EH (cell line): ENCODE measurements at places on chromosomes 7 and 10.
A peak's percentile ranks its signal among the peaks of the same experiment; 100 is the strongest.

DNA sequence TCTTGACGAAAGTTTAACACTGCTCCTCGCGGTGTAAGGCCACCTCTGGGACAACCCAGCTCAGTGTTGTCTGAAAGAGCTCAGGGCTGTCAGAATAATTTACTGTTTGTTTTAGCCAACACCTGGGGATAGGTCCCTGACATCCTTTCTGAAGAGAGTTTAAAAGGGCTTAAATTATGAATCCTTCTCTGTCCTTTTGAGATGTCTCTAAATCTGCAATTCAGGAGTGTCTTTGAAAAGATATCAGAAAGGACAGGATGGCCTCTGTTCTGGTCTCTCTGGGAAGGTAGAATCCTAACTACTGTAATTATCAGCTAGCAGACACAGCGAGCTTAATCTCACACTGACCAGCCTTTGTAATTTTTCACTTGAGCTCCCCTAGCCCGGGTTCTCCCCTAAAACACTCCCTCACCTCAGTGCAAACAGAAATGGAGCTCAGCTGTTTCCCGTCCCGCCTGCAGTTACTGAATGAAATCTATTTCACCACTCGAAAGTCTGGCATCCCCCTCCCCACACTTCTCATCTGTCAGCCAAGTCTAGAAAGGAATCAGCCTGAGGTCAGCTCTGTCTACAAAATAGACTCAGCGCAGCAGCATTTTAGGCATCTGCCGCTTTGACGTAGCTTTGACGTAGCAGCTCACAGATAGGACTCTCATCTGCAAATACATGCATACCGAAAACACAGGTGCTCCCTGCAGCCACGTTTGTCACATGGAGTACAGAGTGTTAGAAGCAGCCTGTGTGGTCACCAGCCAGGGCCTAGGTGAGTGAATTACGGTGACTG is 4.8 kb downstream of the DYNC2I1 start:
- no peak for DNase-seq

- no peak for DNase-seq
These were observed 137.4 kb downstream of the MGMT start for GRCh38 chr10:129604333-129605032.

DNA sequence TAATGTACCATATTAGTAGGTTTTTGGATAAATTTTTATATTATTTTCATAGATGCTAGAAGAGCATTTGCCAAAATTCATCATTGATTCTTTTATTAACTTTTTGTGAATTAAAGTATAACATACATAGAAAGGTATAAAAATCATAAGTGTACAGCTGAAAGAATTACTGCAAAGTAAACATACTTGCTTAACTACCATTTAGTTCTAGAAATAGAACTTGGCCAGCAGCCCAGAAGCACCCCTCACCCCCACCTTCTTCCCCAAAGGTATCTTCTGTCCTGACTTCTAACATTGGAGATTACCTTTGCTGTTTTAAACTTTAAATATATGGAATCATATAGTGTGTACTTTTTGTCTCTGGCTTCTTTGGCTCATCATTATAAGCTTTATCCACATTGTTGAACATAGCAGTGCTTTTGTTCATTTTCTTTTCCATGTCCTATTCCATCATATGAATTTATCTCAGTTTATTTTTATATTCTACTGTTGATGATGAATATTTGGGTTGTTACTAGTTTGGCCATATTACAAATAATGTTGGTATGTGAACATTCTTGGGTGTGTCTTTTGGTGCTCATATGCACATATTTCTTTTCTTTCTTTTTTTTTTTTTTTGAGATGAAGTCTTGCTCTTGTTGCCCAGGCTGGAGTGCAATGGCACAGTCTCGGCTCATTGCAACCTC is 142.8 kb downstream of the ADK start:
- peak; percentile 87 for DNase-seq

DNA sequence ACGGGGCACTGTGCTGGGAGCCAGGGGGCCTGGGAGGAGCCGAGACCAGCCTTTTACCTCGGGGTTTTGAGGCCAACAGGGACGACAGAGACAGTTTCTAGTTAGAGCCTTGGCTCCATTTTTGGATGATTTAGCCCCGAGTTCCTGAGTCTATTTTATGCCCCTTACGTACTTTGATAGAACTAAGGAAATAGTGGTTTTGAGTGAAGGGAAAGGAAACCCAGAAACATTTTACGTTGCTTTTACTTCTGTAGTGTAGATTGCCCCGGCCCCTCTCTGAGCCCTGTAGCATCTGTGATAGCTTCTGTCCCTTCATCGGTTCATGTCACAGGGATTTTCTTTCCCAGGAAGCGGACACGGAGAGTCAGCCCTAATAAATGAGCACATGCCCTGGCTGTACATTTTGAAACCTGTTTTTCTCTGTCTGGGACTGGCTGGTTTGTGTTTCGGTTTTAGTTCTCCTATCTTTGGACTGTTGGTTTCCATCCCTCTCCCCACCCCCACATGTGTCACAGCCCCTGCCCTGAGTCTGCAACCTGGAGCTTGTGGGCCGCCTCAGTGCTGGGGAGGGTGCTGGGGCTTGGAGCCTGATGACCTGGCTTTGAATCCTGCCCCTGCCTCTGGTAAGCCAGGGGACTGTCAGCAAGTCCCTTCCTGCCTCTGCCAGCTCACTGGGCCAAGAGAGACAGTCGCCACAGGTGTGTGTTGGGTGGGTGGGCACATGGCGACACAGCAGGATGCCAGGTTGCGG is 6.9 kb upstream of the ORAI2 start:
- no peak for DNase-seq

GRCh38 chr7:18896343-18896975 is 221.0 kb downstream of the TWIST1 start:
- DNase-seq, result peak; percentile 43

DNA sequence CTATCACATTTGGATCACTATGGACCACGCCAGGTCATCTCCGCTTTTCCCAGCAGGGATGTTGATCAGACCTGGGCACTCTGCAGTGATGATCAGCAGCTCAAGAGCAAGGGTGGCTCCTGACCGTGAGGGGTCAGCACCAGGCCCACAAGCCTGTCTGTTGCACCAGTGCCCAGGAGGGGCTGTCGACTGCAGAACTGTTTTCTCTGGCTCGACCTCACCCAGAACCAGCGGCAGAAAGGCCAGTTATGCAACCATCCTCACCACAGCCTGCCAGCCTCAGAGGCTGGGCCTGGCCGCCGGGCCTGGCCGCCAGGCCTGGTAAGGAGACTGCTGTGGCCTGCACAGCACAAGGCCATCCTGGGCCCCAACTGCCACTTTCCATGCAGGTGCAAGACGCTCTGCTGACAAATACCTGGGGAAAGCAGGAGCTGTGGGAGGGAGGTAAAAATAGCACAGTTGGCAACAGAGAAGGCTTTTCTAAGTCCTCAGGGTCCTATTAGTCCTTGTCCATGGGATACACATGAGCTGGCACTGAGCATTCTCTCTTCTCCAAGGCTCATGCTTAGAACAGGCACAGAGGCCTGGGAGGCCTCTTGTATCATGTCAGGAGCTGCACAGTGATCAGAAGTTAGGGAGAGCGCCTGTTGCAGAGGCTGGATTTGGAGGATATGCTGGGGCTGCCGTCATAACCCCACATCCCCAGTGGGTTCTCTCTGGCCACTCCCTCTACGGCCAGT is 17.5 kb downstream of the KCNMA1 start:
- DNase-seq, result no peak

GRCh38 chr10:69573056-69573806 is at the start of gene NEUROG3:
Gene NEUROG3, minus strand, starts transcription at chr10:69573422. Its CDS starts 379 bp downstream, at chr10:69573043.
- no peak for DNase-seq

GRCh38 chr10:10630281-10630680 is 387.4 kb upstream of the CELF2 start:
- DNase-seq, result no peak

- DNase-seq, result peak; percentile 22
These were observed 16.0 kb downstream of the PALD1 start for GRCh38 chr10:70494536-70494935.

GRCh38 chr7:65475734-65476319 is 102.2 kb downstream of the ZNF92 start:
- no peak for DNase-seq

GRCh38 chr7:127396184-127396583 is 3.7 kb upstream of the ZNF800 start:
- DNase-seq, result no peak

DNA sequence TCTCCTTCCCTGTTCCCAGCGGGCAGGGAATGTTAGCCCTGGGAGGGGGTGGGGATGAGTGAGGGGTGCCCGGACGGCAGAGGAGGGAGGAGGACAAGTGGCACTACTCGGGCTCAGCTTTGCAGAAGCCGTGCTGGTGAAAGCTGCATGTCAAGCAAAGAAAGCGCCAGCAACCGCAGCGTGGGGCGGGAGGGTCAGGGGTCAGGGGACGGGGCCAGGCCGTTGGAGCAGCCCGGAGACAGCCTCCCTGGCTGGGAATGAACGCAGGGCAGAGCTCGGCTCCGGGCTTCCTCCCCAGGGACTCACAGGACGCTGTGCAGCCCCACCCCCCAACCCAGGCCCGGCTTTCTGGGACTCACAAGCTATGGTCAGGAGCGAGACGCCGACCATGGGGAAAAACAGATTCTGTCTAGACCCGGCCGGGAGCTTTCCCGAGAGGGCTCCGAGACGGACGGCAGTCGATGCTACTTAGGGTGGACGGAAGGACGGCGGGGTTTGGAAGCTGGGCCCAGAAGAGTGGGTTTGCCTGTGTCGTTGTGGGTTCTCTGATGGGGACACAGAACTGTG is 113.4 kb downstream of the VIPR2 start:
- DNase-seq, result no peak
